PC-3 (cell line): ENCODE measurements at places on chromosomes 4 and X. TPM values are rescaled to one million over a fixed set of nuclear protein-coding genes. Genes with fewer than 3 reads are reported as not detected.

GRCh38 chrX:73214426-73215094, at the start of gene NAP1L2:
Gene NAP1L2, minus strand, starts transcription at chrX:73214851. Its CDS starts 359 bp downstream, at chrX:73214492.
- peak within 1 kb of the TSS; percentile 83 for H3K4me3 ChIP-seq
- peaks cover 10% of the 10 kb centered on the region for H3K4me1 ChIP-seq
- H3K27me3 ChIP-seq = no peaks in the 10 kb centered on the region
- DNase-seq = peak; percentile 77
- H3K27ac ChIP-seq = peak within 1 kb of the TSS; percentile 54

DNA sequence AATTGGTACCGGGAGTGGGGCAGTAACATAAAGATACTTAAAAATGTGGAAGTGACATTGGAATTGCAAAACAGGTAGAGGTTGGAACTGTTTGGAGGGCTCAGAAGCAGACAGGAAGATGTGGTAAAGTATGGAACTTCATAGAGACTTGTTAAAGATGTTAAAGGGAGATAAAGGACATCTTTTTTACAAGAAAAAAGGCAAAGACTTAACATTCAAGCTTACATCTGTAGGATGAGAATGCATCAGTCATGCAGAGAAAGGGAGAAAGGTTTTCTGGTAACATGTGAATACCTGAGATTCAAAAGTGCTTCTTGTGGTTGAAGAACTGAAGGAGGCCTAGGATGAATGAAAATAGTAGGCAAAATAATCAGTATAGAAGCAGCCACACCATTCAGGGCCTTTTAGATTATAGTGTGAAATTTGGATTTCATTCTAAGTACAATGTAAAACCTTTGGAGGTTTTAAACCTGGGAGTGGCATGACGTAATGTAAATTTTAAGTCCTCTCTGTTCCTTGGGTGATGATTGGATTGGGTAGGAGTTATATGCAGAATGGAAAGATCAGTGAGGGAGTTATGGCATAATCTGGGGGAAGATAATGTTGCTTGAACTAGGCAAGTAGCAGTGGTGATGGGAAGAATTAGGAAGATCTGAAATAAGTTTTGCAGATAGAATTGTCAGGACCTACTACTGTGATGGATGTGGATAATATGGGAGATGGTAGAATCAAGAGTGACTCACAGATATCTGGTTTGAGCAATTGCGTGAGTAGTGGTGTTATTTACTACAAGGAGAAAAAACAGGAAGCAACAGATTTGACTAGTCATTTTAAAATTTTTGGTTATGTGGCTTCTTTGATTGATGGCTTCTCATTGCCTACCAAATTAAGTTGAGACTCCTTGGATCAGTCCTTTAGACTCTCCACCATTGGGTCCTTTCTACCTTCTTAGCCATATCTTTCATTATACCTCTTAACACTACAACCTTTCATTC, 138.7 kb downstream of the VSIG4 start:
- no peak for DNase-seq
- H3K4me1 ChIP-seq = no peaks in the 10 kb centered on the region
- no peak overlapping the region for H3K4me3 ChIP-seq
- no peak overlapping the region for H3K27ac ChIP-seq
- no peaks in the 10 kb centered on the region for H3K36me3 ChIP-seq

- no peak overlapping the region for H3K4me3 ChIP-seq
- H3K27ac ChIP-seq = no peak overlapping the region
- H3K27me3 ChIP-seq = peaks cover 22% of the 10 kb centered on the region
- H3K4me1 ChIP-seq = no peaks in the 10 kb centered on the region
- no peaks in the 10 kb centered on the region for H3K36me3 ChIP-seq
Measured at GRCh38 chr4:108512615-108513505, 107.5 kb upstream of the RPL34 start.

- peak; percentile 81 for DNase-seq
- H3K4me1 ChIP-seq = peaks cover 23% of the 10 kb centered on the region
- H3K27me3 ChIP-seq = no peaks in the 10 kb centered on the region
- peak overlapping the region; percentile 87 for H3K27ac ChIP-seq
- no peaks in the 10 kb centered on the region for H3K36me3 ChIP-seq
- peak overlapping the region; percentile 40 for H3K4me3 ChIP-seq
Measured at GRCh38 chr4:113996599-113997177, 17.2 kb upstream of the ARSJ start.

DNA sequence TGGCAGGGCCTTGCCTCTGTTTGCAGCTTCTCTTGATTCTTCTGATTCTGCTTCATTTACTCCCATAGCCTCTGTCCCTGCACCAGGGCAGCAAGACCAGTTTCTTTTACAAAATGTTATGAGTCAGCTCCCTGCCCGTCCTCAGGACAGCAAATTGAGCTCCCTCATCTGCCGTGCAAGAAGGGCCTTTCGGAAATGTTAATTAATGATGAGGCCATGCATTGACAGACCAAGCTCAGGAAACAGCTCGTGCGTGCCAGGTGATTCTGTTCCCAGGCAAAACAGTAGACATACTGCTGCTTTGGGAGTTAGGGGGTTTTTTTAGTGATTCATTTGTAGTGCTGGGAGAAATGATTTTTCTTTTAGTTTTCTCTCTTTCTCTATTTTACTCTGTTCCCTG, 231.7 kb downstream of the FBXW7 start:
- no peak overlapping the region for H3K4me3 ChIP-seq
- peaks cover 31% of the 10 kb centered on the region for H3K4me1 ChIP-seq
- no peak overlapping the region for H3K27ac ChIP-seq
- DNase-seq = peak; percentile 50

GRCh38 chrX:148337873-148338272, 162.5 kb upstream of the AFF2 start:
- H3K4me1 ChIP-seq = no peaks in the 10 kb centered on the region
- H3K4me3 ChIP-seq = no peak overlapping the region
- no peak for DNase-seq
- H3K27me3 ChIP-seq = no peaks in the 10 kb centered on the region

GRCh38 chr4:53997898-53998297, 66.5 kb downstream of the CHIC2 start:
- no peaks in the 10 kb centered on the region for H3K36me3 ChIP-seq
- no peaks in the 10 kb centered on the region for H3K27me3 ChIP-seq
- DNase-seq = no peak
- H3K4me1 ChIP-seq = no peaks in the 10 kb centered on the region
- no peak overlapping the region for H3K27ac ChIP-seq

- no peaks in the 10 kb centered on the region for H3K27me3 ChIP-seq
- no peaks in the 10 kb centered on the region for H3K36me3 ChIP-seq
- peaks cover 13% of the 10 kb centered on the region; the same call in 1 of the 2 replicates for H3K4me1 ChIP-seq
- no peak for DNase-seq
- no peak overlapping the region for H3K4me3 ChIP-seq
Measured at GRCh38 chrX:71992711-71993110, 82.1 kb downstream of the NHSL2 start.

GRCh38 chrX:116526010-116526409, 63.2 kb upstream of the CT83 start:
- no peaks in the 10 kb centered on the region for H3K27me3 ChIP-seq
- no peaks in the 10 kb centered on the region for H3K36me3 ChIP-seq
- no peak overlapping the region for H3K4me3 ChIP-seq

DNA sequence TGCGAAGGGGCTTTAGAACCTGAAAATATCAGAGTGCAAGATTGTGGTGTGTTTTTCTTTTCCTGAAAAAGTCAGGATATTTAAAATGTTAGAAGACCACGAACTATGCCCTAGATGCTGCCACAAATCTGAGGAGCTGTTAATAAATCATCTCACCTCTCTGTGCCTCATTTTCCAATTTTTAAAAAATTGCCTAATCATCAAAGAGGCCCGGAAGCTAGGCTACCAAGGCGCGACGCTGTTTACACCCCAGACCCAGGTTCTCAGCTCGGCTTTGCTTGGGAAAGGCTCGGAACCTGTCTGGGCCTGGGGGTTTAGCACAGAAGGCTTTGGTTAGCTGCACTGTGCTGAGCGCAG, 409.6 kb downstream of the BCOR start:
- no peak overlapping the region for H3K27ac ChIP-seq
- no peaks in the 10 kb centered on the region for H3K36me3 ChIP-seq
- H3K4me1 ChIP-seq = no peaks in the 10 kb centered on the region
- H3K4me3 ChIP-seq = peak overlapping the region; percentile 65

- no peak for DNase-seq
- H3K27me3 ChIP-seq = peaks cover 16% of the 10 kb centered on the region; the same call in 1 of the 2 replicates
- no peaks in the 10 kb centered on the region for H3K36me3 ChIP-seq
- H3K4me3 ChIP-seq = no peak overlapping the region
- H3K4me1 ChIP-seq = no peaks in the 10 kb centered on the region
- H3K27ac ChIP-seq = no peak overlapping the region
Measured at GRCh38 chr4:70533211-70533610, 14.8 kb downstream of the AMTN start.

DNA sequence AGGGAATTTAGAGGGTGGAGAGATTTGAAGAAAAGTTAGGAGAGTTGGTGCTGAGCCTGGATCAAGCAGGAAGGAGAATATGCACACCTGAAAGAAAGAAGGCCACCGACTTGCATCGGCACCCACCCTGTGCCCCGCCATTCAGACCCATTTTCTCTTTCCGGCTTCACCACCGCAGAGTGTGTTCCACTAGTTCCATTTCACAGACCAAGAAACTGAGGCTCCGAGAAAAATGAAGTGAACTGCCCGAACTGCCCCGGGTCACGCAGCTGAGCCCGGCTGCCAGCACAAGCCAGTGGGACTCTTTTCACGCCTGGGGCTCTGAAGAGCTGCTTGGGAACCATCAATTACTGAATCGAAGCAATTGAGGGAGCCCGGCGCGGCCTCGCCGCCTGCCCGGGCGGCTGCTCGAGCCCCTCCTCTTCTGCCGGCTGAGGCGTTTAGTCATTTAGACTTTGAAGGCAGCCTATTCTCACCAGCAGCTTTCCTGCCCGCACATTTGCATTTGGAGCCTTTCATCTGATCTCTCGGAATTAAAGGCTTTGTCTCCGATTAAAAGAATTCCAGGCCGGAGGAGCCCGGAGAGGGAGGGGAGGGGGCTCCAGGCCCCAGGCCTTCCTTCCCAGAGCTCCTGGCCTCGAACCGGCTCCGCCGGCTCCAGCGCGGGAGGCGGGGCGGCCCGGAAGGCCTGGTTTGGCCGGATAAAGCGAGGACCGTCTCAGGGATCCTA, 140.2 kb upstream of the PJA1 start:
- no peak for DNase-seq
- H3K27ac ChIP-seq = no peak overlapping the region
- peaks cover 3% of the 10 kb centered on the region; the same call in 1 of the 2 replicates for H3K27me3 ChIP-seq
- H3K36me3 ChIP-seq = no peaks in the 10 kb centered on the region
- no peak overlapping the region for H3K4me3 ChIP-seq
- no peaks in the 10 kb centered on the region for H3K4me1 ChIP-seq

DNA sequence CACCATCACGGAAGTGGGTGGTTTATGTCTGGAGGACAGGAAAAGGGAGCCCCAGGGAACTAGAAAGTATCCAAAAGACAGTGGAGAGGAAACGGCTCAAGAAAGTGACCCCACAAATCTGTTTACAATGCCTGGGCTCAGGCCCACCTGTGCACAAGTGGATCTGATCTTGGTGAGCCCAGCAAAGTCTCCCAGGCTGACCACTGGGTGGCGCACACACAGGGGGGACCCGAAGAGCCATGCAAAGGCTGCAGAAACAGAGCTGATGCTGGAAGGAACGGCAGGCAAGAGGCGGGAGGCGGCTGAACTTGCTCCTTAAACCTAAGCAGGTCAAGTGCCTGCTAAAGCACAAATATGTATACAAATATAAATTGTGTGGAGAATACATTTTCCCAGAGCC, 9.6 kb downstream of the HAUS7 start:
- H3K27ac ChIP-seq = no peak overlapping the region
- H3K27me3 ChIP-seq = no peaks in the 10 kb centered on the region
- 0 out of 2 replicates have a peak, but pooled peaks cover 4% of the 10 kb centered on the region for H3K36me3 ChIP-seq
- no peak overlapping the region for H3K4me3 ChIP-seq
- no peaks in the 10 kb centered on the region for H3K4me1 ChIP-seq

DNA sequence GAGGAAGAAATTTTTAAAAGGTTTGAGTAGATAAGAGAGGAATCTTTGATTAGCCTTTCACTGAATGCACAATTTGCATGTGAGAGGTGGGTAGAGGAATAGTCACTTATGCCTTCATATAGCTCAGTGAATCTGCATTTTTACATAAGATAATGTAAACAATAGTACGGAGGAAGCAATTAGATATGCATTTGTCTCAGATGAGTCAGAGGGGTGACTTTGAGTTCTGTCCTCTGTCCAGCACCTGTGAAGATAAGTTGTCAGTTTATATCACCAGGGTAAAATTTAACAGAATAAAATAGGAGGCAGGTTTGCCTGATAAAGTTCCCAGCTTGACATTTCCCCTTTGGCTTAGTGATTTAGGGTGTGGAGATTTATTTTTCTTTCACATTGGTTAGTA, 841.9 kb downstream of the PCDH18 start:
- H3K36me3 ChIP-seq = no peaks in the 10 kb centered on the region
- H3K4me3 ChIP-seq = no peak overlapping the region
- peaks cover 9% of the 10 kb centered on the region for H3K4me1 ChIP-seq
- no peak overlapping the region for H3K27ac ChIP-seq

DNA sequence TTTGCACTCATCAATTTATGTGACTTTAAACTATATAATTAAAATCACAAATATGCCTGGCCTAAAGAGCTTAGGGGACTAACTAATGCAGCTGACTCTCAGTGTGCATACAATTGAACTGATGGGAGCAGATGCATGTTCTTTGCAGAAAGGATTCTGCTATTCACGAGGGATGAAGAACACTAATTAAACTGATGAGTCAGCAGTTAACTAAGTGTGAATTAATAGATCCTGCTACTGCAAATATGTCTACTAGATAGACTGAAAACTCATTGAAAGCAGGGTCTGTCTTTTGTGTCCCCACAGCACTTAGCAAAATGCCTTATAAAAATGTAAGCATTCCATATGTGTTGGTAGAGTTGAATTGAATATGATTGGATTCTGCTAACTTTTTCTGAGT, 104.0 kb downstream of the SRPX start:
- H3K27ac ChIP-seq = no peak overlapping the region
- H3K4me3 ChIP-seq = no peak overlapping the region
- no peaks in the 10 kb centered on the region for H3K27me3 ChIP-seq
- no peaks in the 10 kb centered on the region for H3K36me3 ChIP-seq
- no peak for DNase-seq

GRCh38 chr4:96407225-96407624, 567.3 kb downstream of the PDHA2 start:
- no peak overlapping the region for H3K27ac ChIP-seq
- no peak for DNase-seq
- no peaks in the 10 kb centered on the region for H3K4me1 ChIP-seq
- no peaks in the 10 kb centered on the region for H3K36me3 ChIP-seq
- no peak overlapping the region for H3K4me3 ChIP-seq
- no peaks in the 10 kb centered on the region for H3K27me3 ChIP-seq

GRCh38 chrX:143115466-143115865, 89.7 kb downstream of the SPANXN4 start:
- no peak overlapping the region for H3K4me3 ChIP-seq
- H3K4me1 ChIP-seq = no peaks in the 10 kb centered on the region
- no peak overlapping the region for H3K27ac ChIP-seq

DNA sequence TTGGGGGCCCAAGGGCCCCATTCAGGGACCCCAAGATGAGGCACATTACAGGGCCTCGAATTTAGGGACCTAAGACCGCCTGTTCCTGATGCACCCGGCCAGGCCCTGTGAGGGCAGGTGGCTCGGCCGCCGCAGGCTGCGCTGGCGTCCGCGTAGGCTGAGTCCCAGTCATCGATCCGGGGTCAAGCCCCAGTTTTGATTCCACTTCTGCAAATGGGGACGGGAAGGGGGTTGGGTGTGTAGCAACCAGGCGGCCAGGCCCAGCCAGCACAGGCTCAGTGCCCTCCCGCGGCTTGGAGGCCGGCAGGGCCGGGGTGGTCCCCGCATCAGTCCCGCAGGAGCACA, 327 bp downstream of the PNPLA4 start:
- H3K4me1 ChIP-seq = peaks cover 17% of the 10 kb centered on the region
- peak overlapping the region; percentile 75 for H3K27ac ChIP-seq
- H3K4me3 ChIP-seq = peak overlapping the region; percentile 74
- H3K36me3 ChIP-seq = no peaks in the 10 kb centered on the region

Gene IQSEC2
- total RNA-seq = 8.5 and 19.3 TPM in 2 replicates

Gene UGT2A3
- total RNA-seq = not detected in 2 replicates

Gene PABPC1L2A
- not detected in 2 replicates for total RNA-seq

Gene CUL4B
- 38.1 and 47.6 TPM in 2 replicates for total RNA-seq

Gene NOX1
- not detected in 2 replicates for total RNA-seq

Gene P2RY8
- not detected in 2 replicates for total RNA-seq

Gene PNMA6A
- not detected in 2 replicates for total RNA-seq

Gene PIM2
- 24.1 and 25.6 TPM in 2 replicates for total RNA-seq

Gene SASH3
- not detected in 2 replicates for total RNA-seq

Gene HS3ST1
- total RNA-seq = 4.1 and 4.2 TPM in 2 replicates
